Fibroblast of lung (primary cell): ENCODE measurements at places on chromosomes 3 and 15. TPM values are rescaled to one million over a fixed set of nuclear protein-coding genes. Genes with fewer than 3 reads are reported as not detected.

Gene OR5K2
- polyA plus RNA-seq = not detected in 2 replicates

Gene ISLR
- polyA plus RNA-seq = 17.3 and 34.0 TPM in 2 replicates

Gene QTRT2
- polyA plus RNA-seq = 8.8 and 11.6 TPM in 2 replicates

Gene CASR
- polyA plus RNA-seq = not detected in 2 replicates

Gene SELENOK
- polyA plus RNA-seq = 39.3 and 40.1 TPM in 2 replicates

Gene SSUH2
- polyA plus RNA-seq = 0.02 TPM in 1 of 2 replicates, not detected in the other

Gene LRTM1
- polyA plus RNA-seq = 0.43 TPM in 1 of 2 replicates, not detected in the other

Gene SLC6A20
- polyA plus RNA-seq = not detected in 2 replicates

DNA sequence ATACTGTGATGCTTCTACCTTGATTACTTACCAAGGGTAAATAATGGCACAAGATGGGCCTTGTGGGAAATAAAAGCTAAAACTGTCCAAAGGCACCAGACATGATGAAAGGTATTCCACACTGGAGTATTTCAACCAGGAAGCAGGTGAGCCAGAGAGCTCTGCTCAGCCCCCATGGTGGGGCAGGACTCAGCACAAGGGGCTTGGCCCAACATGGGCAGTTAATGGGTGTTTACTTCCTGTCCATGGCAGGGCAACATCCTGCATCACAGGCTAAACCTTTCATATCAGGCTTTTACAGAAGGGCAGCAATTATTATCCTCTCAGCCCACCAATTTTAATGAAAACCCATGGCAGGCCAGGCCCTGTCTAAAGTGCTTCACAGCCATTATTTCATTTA is 38.2 kb downstream of the MAGI1 start:
- no peak for DNase-seq

DNA sequence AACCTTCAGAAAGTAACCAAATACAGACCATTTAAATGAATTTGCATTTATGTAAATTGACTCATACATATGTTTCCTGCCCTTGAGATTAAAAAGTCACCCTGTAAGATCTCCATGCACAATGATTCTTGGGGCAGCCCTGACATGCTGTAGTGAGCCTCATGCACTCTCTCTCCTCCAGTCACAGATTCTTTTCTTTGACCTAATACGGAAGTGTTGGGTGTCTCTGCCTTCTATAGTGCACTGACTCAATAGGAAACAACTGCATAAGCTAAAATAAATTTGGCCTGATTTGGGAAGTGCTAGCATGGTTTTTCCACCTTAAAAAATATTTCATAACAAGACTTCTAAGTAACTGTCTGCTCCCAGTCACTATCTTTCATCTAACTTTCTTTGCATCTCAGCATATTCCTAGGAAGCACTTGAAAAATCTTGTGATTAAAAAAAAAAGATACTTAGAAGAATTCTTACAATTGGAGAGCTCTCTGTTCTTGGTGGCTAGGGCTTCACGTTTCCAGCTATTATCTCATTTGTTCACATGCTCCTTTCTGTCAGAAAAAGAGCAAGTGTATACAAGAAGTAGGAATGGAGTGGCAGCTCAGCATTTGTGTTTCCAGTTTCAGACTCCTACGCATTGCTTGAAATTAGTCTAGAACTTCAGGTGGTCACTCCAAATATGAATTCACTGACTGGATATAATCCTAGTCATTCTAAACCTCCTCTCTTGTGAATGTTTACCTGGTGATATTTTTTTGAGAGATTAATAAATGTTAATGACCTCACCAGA is 207.9 kb upstream of the COL8A1 start:
- peak; percentile 21 for DNase-seq

DNA sequence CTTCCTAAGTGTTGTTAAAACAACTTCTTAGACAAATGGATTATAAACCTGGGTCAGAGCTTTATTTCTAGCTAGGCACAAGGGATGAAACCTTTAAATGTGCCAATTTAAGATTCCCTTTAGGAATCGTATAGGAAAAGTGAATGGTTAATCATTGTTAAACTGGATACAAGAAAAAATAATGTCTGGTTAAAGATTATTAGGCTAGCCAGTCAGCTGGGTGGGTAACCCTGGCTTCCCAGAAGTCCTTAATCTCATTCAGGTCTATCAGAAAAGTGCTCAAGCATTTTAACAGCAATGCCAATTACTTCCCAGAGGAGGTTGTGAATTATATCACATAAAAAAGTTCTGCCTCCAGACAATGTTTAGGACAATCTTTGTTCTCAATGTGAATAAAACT is 37.6 kb downstream of the NANOGP8 start:
- DNase-seq = no peak

DNA sequence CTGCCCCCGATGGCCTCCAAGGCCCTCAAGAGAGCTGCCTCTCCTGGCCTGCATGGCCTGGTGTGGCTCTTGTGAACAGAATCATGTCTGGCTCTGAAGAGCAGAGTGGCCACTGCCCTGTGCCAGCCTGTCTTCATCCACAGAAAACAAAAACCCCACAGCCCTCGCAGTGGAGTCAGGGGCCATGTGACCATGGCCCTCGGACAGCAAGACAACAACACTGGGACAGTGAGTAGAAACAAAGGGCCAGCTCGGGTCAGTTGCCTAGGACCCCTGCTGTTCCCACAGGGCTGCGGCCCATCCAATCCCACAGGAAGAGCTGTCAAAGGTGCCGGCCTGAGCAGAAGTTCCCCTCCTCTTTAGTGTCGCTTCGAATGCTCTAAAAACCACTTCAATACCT is 72.5 kb downstream of the UMPS start:
- DNase-seq = no peak

DNA sequence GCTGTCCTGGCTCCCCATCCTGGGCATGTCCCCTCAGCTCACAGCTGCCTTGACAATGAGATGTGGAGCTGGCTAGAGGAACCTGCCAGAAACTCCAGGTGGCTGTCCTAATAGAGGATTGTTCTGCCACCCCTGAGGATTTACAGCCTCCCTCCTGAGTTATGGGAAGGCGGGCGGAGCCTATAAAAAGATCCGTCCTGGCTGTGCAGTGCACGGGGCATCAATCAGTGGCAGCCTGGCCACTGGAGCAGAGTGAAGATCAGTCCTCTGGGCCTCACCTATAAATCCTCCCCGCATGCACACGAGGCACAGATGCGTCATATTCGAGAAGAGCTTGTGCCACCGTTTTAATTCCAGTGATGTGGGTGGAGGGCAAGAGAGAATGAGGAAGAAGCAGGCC is 90.0 kb downstream of the MEGF11 start:
- DNase-seq = no peak

DNA sequence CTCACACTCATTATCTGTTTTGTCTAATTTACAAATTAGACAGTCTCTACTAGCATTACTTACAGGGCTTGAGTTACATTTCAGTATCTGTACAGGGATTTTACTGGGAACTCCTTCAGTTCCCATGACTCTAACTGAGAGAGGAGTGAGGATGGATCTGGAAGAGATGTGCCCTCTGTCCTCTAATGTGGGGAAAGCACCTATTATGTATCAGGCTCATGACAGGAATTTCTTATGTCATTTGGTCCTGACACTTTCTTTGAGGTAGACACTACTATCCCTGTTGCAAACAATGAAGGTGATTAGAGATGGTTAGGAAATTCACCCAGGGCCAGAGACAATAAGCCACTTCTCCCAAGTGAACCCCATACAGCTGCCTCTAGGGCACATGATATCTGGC is 10.9 kb upstream of the NCKIPSD start:
- no peak for DNase-seq

GRCh38 chr15:81865850-81866537 is 179.8 kb downstream of the MEX3B start:
- no peak for DNase-seq

GRCh38 chr3:33299395-33300081 is 22.3 kb downstream of the FBXL2 start:
- peak; percentile 91 for DNase-seq

GRCh38 chr15:60395276-60396011 is 2.3 kb downstream of the ANXA2 start:
- DNase-seq = no peak

GRCh38 chr3:176994891-176995781 is 202.1 kb downstream of the TBL1XR1 start:
- no peak for DNase-seq

DNA sequence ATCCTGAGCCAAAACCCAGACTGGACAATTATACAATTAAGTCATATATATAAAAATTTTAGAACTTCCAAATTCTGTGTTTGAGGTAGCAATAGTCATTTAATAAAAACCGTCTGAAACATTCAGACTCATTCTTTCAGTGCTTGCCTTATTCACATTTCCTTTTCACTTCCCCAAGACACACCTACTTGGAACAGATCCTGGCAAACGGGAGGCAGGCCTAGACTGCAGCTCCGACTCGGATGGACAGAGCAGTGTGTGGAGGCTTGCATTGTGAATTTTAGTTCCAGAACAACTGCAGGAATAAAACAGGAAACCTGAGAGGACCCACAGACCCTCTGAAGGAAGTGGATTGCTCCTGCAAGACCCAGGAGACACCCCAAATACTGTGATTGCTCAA is 341.4 kb downstream of the CNTN3 start:
- DNase-seq = peak; percentile 2

DNA sequence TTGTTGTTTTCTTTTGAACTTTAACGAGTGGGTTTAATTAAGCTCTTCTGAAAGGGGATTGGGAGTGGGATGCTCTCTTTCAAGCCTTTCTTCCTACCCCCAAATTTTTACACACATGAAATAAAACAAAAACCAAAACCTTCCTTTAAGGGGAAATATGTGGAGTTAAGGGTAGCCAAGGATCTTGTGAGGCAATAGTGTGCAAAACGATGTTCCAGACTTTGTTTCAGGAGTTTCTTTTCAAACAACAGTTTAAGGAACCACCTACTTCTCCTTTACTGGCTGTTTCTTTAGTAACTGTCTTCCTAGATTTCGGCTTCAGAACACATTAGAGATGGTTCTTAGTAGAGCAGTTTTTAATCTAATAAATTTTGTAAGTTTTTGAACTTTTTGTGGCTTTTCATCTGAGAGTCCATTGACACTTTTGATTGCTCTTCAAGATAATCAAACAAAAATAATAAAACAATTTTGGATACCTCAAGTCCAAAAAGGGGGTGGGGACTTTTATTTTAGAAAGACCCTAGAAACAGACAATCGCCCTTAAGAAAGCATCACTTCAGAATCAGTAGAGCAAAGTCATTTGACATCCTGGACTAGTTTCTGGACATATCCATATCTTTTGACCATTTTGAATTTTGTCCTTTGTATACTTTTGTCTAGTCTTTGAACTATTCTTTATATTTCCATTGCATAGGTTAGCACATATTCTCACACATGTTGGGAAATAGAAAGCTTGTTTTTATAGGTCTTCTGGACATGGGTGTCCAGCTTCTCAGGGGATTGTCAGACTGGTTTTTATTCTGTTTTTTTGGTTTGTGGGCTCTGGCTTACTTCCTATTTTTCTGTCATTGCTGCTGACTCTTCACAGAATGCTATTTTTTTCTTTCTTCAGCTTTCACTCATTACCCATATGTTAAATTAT is 6.0 kb downstream of the DIPK2A start:
- peak; percentile 74 for DNase-seq

DNA sequence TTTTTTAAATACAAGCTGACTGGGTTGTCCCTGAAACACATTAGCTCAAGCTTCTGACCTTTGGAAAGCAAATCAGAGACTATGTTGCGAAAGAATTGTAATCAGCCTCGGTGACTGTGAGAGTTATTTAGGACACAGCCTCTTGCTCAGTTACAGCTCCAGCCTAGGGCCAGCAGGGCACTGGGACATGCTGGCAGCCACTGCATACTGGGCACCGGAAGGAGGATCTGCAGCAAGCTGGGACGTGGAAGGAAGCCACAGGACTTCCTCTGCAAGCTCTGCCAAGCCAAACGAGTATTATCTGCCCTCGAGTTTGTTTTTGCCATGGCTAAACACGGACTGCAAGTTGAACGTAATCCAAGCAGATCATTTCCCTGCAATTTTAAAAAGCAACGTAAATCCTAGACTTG is 24.4 kb upstream of the COPG1 start:
- DNase-seq = peak; percentile 82

DNA sequence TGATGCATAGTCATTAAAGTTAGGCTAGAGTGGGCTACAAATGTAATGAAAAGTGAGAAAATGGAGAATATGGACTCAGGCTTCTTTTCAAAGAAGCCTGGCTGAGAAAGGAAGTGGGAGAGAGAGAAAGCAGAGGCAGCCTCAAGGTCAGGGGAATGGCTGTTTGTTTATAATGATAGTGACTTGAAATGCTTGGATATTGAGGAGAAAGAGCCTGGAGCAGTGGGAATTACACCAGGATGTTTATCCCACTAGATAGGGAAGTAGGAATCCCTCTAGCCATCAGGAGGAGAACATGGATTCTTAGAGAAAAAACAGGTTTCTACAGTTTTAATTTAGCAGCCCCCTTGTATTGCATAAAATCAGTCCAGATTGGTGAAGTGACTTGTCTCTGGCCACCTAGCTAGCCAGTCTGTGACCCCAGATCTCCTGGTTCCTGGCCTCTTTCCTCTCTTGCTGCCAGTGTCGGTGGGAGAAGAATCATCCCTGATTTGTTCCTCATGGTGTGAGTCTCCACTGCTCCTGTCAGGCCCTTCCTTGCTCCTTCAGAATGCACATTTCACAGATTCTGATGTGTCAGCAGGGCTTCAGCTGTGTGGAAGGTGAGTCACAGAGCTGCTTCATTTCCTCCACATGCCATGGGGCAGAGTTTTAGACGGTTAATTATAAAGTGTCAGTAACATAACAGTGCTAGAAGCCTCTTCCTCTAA is 32.9 kb downstream of the SEMA6D start:
- peak; percentile 70 for DNase-seq

DNA sequence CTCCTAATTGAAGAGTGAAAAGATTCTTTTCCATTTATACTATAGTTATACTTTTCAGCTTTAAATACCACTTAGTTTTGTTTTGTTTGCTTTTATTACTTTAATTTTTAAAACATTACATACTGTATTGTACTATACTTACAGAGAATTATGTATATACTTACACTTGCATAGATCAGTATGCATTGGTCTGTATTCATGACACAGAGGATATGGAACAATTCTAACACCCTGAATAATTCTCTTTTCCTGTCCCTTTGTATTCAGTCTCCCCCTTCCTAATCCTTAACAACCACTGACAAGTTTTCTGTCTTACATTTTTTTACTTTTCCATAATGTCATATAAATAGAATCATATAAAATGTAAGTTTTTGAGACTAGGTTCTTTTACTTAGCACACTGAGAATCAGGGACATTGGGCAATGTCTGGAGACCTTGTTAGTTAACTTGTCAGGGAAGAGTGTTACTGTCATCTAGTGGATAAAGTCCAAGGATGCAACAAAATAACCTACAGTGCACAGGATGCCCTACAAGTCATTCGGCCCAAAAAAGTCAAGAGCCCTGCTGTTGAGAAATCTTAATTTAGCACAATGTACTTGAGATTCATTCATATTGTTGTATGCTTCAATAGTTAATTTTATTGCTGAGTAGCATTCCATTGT is 95.7 kb upstream of the MCTP2 start:
- no peak for DNase-seq

GRCh38 chr3:62503516-62503915 is 130.2 kb upstream of the FEZF2 start:
- no peak for DNase-seq
